ENCODE measurements at places on chromosomes 5 and 9.

- no peaks in the 10 kb centered on the region for H3K27me3 ChIP-seq
- no peak overlapping the region for H3K27ac ChIP-seq
- H3K4me1 ChIP-seq: no peaks in the 10 kb centered on the region
- no peak for DNase-seq
- no peak overlapping the region for H3K4me3 ChIP-seq
These were observed 182.6 kb upstream of the C9orf72 start for GRCh38 chr9:27755846-27756245.

DNA sequence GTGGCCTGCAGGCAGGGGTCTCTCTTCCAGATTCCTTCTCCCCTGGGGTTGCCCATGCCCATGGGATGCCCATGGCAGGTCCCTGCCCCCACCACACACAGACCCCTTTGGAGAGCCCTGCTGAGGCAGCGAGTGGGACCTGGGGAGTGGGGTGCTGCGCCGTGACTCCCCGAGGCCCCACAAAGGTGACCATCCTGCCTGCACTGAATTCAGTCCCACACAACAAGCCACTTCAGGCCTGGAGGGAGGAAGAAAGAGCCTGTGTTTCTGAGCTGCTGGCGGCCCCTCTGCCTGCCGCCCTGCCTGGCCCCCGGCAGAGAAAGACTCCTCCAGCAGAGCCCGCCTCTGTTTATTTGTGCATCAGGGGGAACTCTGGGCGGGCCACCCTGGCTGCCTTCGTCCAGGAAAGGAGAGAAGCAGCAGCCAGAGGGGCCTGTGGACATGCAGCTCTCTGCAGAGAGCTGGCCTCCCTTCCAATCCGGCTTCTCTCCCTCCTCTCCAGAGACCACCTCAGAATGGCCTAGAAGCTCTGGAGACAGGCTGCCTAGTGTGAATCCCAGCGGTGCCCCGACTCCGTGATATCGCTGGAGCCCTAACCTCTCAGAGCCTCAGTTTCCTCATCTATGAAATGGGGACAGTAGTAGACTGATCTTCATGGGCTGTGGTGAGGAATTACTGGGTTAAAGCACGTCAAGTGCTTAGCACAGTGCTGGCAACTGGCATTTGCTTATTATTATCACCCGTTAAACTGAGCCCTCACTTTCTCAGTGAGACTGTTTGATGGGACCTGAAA lies 72.9 kb downstream of the COL27A1 start:
- H3K4me1 ChIP-seq: no peaks in the 10 kb centered on the region
- H3K27me3 ChIP-seq: no peaks in the 10 kb centered on the region
- DNase-seq: no peak
- H3K4me3 ChIP-seq: no peak overlapping the region

GRCh38 chr5:53219174-53219573 lies 109.6 kb upstream of the MOCS2 start:
- no peaks in the 10 kb centered on the region for H3K4me1 ChIP-seq
- H3K4me3 ChIP-seq: no peak overlapping the region
- H3K36me3 ChIP-seq: no peaks in the 10 kb centered on the region
- no peak overlapping the region for H3K27ac ChIP-seq

DNA sequence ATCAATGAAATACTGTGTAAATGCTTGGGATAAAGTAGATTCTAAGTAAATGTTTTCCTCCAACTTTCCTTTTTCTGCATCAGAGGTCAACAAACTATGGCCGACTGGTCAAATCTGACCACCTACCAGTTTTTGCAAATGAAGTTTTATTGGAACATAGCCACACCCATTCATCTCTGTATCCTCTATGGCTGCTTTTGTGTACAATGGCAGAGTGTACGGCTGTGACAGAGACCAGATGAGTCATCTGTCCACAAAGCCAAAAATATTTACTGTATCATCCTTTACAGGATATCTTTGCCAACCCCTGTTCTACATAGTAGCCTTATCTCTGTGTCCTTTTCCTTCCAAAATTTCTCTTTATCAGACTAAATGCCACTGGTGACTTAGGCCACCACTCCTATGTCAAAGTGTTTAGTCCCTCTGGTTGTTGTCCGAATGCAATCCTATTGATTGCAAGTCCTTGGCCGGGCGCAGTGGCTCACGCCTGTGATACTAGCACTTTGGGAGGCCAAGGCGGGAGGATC lies 218.4 kb upstream of the KLF4 start:
- no peak for DNase-seq
- H3K27ac ChIP-seq: no peak overlapping the region
- H3K4me3 ChIP-seq: no peak overlapping the region
- H3K27me3 ChIP-seq: no peaks in the 10 kb centered on the region
- no peaks in the 10 kb centered on the region for H3K36me3 ChIP-seq

GRCh38 chr9:129836311-129837007 lies 1.2 kb downstream of the USP20 start:
- peak; percentile 21 for DNase-seq
- no peaks in the 10 kb centered on the region for H3K27me3 ChIP-seq
- H3K36me3 ChIP-seq: peaks cover 5% of the 10 kb centered on the region

DNA sequence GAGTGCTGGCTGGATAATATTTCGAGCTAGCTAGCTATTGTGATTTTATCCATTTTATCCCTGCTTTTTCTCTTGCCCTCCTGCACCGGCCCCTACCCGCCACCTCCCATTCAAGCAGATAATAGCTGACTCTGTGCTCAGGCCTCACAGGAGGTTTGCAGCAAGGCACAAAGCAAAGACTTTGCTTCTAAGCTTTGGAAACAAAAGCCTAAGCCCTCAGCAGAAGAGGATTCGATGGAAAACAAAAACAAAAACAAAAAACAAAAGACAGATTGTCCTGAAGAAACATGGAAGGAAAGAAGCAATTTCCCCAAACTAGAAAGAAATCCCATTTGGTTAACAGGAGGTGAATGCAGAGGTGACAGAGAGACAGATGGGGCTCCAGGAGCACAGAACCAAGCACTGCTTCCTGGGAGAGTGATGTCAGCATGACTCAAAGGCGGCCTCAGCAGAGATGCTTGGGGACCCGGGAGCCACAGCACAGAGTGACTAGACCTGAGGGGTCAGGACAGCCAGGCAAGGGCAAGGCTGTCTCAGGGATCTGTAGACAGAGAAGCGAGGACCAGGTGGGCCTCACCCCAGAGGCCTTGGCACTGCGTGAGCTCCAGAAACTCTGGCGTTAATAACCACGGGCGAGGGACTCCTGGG lies 28.4 kb downstream of the MTX3 start:
- no peaks in the 10 kb centered on the region for H3K4me1 ChIP-seq
- H3K4me3 ChIP-seq: no peak overlapping the region
- no peak overlapping the region for H3K27ac ChIP-seq

GRCh38 chr5:170006021-170006420 lies 25.7 kb upstream of the INSYN2B start:
- no peaks in the 10 kb centered on the region for H3K36me3 ChIP-seq
- H3K4me3 ChIP-seq: no peak overlapping the region
- DNase-seq: no peak
- no peaks in the 10 kb centered on the region for H3K27me3 ChIP-seq
- H3K4me1 ChIP-seq: no peaks in the 10 kb centered on the region

GRCh38 chr9:76603448-76603895 lies 144.5 kb downstream of the GCNT1 start:
- no peak for DNase-seq
- no peak overlapping the region for H3K4me3 ChIP-seq
- H3K36me3 ChIP-seq: no peaks in the 10 kb centered on the region

GRCh38 chr9:92525306-92525705 lies 10.5 kb downstream of the ECM2 start:
- H3K4me1 ChIP-seq: no peaks in the 10 kb centered on the region
- H3K36me3 ChIP-seq: no peaks in the 10 kb centered on the region
- H3K27ac ChIP-seq: no peak overlapping the region

- DNase-seq: no peak
- H3K4me1 ChIP-seq: peaks cover 9% of the 10 kb centered on the region
- H3K27ac ChIP-seq: peak overlapping the region; percentile 92
- no peaks in the 10 kb centered on the region for H3K27me3 ChIP-seq
- H3K36me3 ChIP-seq: peaks cover 10% of the 10 kb centered on the region
These were observed 661 bp downstream of the PDCL start for GRCh38 chr9:122827761-122828093.

GRCh38 chr9:128127990-128128835 lies 684 bp upstream of the PTGES2 start:
- H3K4me1 ChIP-seq: peaks cover 7% of the 10 kb centered on the region
- peak overlapping the region; percentile 94 for H3K27ac ChIP-seq
- peak overlapping the region; percentile 92 for H3K4me3 ChIP-seq
- no peaks in the 10 kb centered on the region for H3K27me3 ChIP-seq

DNA sequence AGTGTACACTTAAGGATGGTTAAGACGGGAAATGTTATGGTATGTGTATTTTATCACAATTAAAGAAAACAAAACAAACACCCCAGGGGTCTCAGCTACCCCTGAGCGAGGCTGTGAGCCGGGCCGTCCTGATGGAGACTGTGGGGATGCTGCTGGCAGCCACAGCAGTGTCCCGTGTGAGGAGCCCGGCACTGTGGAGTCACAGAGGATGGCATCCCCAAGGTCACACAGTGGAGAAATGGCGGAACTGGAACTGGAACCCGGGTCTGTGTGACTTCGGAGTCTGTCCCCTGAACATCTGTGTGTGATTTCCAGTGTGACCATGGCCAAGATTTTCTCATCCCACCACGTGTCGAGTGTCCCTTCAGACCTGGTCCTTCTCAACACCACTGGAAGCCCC lies 80.7 kb upstream of the PHYKPL start:
- H3K4me3 ChIP-seq: no peak overlapping the region
- no peaks in the 10 kb centered on the region for H3K36me3 ChIP-seq
